ENCODE measurements at places on chromosomes 6 and 20.
A peak's percentile ranks its signal among the peaks of the same experiment; 100 is the strongest.

DNA sequence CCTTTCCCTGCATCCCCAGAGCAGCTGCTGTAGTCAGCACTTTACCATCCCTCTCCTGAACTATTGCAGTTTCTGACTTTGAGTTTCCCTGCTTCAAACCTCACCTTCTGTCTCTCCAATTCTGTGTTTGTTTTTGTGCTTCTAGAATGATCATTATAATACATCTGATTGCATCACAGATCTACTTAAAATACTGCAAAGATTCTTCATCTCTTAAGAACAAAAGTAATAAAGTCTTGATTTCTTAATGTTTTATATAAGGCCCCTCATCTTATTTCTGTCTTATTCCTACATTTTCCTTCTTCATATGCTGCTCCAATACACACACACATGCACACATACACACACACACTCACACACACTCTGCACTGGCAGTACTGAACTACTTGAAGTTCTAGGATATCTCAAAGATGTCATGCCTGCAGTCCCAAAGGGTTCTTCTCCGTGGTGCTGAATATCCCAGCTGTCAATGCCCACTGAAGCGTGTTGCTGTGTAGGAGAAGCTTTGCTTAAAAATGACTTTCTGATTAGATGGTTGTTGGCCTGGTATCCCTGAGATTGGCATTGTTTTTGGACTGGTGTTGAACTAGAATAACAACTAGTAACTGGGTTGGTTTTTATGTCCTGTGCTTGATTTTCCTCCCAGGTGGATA lies 97.2 kb downstream of the MAP3K4 start:
- no peak for DNase-seq

- DNase-seq: no peak
These were observed 29.8 kb downstream of the APCDD1L start for GRCh38 chr20:58485393-58485792.

DNA sequence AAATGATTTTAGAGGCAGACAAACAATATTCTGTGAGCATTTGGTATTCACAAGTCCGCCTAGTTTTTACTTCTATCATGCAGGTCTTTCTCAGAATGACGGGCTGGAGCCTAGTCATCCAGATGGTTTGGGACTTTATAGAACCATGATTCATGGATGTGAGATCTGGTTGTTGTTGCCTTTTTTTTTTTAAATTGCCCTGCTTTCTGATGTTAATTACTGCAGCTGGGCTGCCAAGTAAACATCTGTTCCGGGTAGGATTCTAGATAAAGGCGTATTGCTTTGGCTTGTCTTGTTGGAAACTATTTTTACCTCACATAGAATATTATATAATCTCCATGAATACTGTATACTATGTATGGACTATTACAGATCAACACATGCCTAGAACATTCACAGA lies 58.1 kb downstream of the RNF217 start:
- no peak for DNase-seq

- DNase-seq: no peak
These were observed 29.9 kb downstream of the FBXO30 start for GRCh38 chr6:145784683-145785082.

- peak; percentile 13 for DNase-seq
These were observed 34.8 kb downstream of the IYD start for GRCh38 chr6:150403458-150404246.

All from NCI-H2227 treated with DMSO at 0.1 percent for 48 hours (cell line).